Bronchial epithelial cell (primary cell): ENCODE measurements at places on chromosomes 12 and 14. TPM values are rescaled to one million over a fixed set of nuclear protein-coding genes. Genes with fewer than 3 reads are reported as not detected.

CMKLR1 gene
- not detected in 2 replicates for total RNA-seq

KRT6B gene
- 287 and 1,881 TPM in 2 replicates for total RNA-seq

CCDC184 gene
- total RNA-seq: not detected in 2 replicates

CLEC9A gene
- total RNA-seq: not detected in 2 replicates

TAS2R46 gene
- total RNA-seq: 0.90 and 2.1 TPM in 2 replicates

MCRS1 gene
- 62.7 and 64.6 TPM in 2 replicates for total RNA-seq

ARHGAP9 gene
- total RNA-seq: not detected in 2 replicates

RILPL1 gene
- 7.9 and 8.6 TPM in 2 replicates for total RNA-seq

OVCH1 gene
- 0.26 TPM in 1 of 2 replicates, not detected in the other for total RNA-seq
